ENCODE measurements at places on chromosomes 4 and X.

DNA sequence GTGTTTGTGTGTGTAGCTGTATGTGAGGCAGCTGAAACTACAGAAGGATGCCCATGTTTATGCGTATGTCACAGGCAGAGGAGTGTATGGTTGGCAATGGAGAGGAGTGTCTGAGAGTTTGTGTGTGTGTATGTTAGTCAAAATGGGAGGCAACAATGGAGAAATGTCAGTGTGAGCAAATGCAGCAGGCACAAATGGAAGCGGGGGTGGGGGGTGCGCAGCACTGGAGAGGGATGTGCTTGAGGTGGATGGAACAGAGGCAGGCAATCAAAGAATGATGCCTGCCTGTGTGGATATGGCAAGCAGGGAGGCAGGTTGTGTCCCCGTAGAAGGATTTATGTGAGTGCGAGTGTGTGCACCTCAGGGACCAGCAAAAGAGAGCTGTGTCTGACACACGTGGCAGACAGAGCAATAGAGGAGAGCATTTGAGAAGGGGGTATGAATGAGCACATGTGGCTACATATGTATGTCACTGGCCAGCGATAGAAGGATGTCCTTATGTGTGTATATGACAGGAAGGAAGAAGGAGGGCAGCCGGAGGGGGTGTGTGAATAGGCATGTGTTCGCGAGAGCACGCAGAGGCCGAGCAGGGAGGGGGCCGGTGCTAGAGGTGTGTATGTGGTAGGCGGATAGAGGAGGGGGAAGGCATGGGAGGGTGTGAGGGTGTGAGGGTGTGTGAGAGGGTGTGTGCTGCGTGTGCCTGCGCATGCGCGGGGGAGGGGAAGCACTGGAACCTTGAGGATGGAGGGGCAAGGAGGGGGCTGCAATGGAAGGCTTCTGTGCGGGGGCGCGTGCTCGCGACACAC lies 1.1 kb downstream of the PJA1 start:
- DNase-seq = no peak

GRCh38 chr4:70177090-70177489 lies 18.4 kb upstream of the ODAM start:
- no peak for DNase-seq

- no peak for DNase-seq
Measured at GRCh38 chr4:15963576-15963975, 601 bp upstream of the FGFBP2 start.

GRCh38 chr4:183499389-183499788 lies 5.5 kb upstream of the ING2 start:
- DNase-seq = no peak

DNA sequence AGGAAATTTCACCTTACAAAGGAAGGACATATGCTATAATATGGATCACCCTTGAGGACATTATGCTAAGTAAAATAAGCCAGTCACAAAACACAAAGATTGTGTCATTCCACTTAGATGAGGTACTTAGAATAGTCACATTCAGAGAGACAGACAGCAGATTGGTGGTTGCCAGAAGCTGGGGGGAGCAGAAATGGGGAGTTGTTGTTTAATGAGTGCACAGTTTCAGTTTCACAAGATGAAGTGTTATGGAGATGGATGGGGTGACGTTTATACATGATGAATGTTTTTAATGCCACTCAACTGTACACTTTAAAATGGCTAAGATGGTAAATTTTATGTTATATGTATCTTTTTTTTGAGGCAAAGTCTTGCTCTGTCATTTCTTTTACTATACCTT lies 14.8 kb upstream of the SPON2 start:
- no peak for DNase-seq

- DNase-seq = no peak
Measured at GRCh38 chr4:155943605-155944291, 9.9 kb downstream of the CTSO start.

All from AG09319 (cell line).